ENCODE measurements at places on chromosomes 5 and 9.

DNA sequence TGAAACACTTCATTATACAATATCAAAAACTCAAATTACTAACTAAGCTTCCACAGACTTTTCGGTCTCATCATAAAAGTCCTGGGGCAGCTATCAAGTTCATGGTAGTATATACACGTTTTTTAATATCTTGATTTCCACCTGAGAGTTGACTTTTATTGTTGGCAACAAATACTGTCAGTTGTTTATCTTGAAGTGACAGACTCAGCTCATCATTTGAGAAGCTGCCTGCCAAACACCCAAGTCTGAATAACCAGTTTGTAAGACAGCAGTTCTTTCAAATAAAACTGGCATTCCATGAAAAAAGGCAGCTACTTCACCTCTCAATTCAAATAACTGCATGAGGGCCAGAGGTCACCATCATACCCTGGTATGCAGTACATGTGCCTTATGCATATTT is 30.6 kb downstream of the SPACA9 start:
- no peak overlapping the region for H3K4me3 ChIP-seq
- no peak overlapping the region for H3K27ac ChIP-seq
- no peaks in the 10 kb centered on the region for H3K27me3 ChIP-seq

DNA sequence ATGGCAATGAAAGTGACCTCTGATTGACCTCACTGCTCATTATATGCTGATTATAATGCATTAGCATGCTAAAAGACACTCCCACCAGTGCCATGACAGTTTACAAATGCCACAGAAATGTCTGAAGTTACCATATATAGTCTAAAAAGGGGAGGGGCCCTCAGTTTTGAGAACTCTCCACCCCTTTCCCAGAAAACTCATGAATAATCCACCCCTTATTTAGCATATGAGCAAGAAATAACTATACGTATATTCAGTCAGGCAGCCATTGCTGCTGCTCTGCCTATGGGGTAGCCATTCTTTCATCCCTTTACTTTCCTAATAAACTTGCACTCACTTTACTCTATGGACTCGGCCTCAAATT is 163.1 kb downstream of the ESM1 start:
- no peaks in the 10 kb centered on the region for H3K4me1 ChIP-seq
- no peak overlapping the region for H3K4me3 ChIP-seq
- H3K36me3 ChIP-seq = no peaks in the 10 kb centered on the region
- no peaks in the 10 kb centered on the region for H3K27me3 ChIP-seq
- no peak overlapping the region for H3K27ac ChIP-seq
- no peak for DNase-seq

GRCh38 chr9:70490478-70490877 is 76.0 kb upstream of the KLF9 start:
- peak; percentile 17 for DNase-seq
- H3K4me3 ChIP-seq = no peak overlapping the region
- no peak overlapping the region for H3K27ac ChIP-seq
- H3K36me3 ChIP-seq = no peaks in the 10 kb centered on the region
- no peaks in the 10 kb centered on the region for H3K27me3 ChIP-seq

GRCh38 chr5:66967826-66968262 is 228.8 kb downstream of the CD180 start:
- H3K27me3 ChIP-seq = no peaks in the 10 kb centered on the region
- no peak overlapping the region for H3K4me3 ChIP-seq
- no peak overlapping the region for H3K27ac ChIP-seq

DNA sequence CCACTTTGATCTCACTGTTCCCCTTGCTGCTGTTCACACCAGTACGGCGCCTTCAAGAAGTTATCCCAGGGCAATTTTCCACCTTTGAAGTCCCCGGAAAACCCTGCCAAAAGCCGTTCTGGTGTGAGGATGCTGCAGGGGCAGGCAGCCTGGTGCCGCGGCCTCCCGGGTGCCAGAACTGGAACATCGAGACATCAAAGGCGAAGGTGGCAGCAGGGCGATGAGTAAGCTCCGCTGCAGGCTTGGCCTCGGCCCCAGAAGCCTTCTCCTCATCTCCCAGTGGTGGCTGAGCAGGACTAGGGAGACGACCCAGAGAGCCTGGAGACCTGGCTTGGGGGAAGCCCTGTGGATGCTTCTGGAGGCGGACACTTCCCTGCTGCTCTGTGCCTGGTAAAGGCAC is 115.3 kb upstream of the MSX2 start:
- H3K27ac ChIP-seq = no peak overlapping the region
- H3K27me3 ChIP-seq = peaks cover 6% of the 10 kb centered on the region
- H3K36me3 ChIP-seq = no peaks in the 10 kb centered on the region
- no peak for DNase-seq
- H3K4me1 ChIP-seq = no peaks in the 10 kb centered on the region
- H3K4me3 ChIP-seq = no peak overlapping the region

DNA sequence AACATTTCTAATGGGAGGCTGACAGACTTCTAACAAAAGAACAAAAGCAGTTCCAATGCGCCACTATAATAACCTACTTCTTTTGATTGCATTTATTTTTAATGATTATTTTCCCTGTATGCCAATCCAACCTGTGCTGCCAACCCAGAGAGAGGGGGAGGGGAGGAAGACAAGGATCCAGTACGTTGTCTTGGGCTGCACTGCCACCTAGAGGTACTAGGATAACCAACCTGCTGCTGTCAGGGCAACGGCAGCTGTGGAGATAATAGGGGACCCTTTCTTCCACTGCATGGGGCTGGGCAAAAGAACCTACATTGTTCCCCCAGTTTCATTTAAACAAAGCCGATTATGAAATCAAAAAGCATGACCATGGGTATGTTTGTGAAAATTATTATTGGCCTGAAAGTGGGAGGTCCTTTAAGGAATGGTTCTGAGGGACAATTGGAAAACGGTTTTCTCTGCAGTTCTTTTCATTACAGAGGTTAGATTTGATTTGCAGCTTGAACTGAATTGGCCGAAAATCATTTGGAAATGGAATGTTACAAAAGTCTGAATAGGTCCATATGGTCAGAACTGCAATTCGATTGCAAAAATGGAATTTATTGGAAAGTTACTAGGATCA is 101.3 kb downstream of the RASEF start:
- DNase-seq = no peak
- H3K4me3 ChIP-seq = no peak overlapping the region
- H3K27ac ChIP-seq = no peak overlapping the region
- no peaks in the 10 kb centered on the region for H3K4me1 ChIP-seq
- no peaks in the 10 kb centered on the region for H3K36me3 ChIP-seq
- H3K27me3 ChIP-seq = no peaks in the 10 kb centered on the region

DNA sequence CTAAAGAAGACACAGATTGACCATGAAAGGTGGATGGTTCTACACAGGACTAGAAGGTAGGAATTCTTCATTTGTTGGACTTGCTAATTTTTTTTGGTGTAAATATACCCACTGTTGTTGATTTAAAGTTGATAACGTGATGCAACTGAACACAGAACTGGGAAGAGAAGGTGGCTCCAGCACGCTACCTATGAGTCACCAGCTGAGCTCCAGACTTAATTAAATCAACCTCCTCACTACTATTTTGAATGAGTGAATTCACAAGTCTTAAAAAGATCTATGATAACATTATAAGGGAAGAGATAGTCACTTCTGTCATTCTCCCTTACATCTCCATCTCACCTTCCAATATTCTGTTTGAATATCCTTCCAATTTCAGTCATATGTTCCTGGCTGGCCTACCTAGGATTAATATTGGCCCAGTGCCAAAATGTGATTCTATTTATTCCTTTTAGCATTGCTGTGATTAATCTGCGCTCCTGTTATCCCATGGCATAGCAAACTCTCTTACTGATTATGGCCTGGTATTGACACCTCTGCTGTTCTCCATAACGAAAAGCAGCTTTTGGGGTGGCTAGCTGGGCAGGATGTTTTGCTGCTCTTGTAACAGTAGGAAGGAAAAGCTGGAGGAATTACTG is 135.9 kb upstream of the CCDC152 start:
- no peak overlapping the region for H3K27ac ChIP-seq
- no peak overlapping the region for H3K4me3 ChIP-seq
- no peaks in the 10 kb centered on the region for H3K4me1 ChIP-seq
- H3K36me3 ChIP-seq = no peaks in the 10 kb centered on the region

GRCh38 chr5:82221020-82221419 is 57.1 kb downstream of the RPS23 start:
- no peaks in the 10 kb centered on the region for H3K36me3 ChIP-seq
- DNase-seq = no peak
- no peak overlapping the region for H3K27ac ChIP-seq
- no peaks in the 10 kb centered on the region for H3K27me3 ChIP-seq
- peaks cover 3% of the 10 kb centered on the region for H3K4me1 ChIP-seq

DNA sequence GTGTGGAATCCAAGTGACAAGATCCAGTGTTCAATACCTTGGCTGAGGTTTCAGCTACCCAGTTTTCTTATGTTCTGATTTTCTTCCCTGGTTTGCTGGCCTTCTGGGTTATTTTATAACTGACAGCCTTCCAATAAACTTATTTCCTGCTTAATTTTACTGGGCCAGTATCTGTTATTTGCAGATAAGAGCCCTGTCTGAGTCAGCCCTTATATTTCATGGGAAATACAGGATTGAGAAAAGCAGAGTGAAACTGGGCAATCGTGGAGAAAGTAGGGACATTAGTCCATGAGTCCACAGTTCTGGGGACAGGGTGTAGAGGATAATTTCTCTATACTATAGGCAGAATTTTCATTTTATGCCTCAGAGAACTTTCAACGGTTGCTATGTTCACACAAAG is 32.3 kb downstream of the TMEM167A start:
- no peaks in the 10 kb centered on the region for H3K27me3 ChIP-seq
- H3K27ac ChIP-seq = no peak overlapping the region
- H3K4me1 ChIP-seq = no peaks in the 10 kb centered on the region
- no peak for DNase-seq
- H3K4me3 ChIP-seq = no peak overlapping the region

DNA sequence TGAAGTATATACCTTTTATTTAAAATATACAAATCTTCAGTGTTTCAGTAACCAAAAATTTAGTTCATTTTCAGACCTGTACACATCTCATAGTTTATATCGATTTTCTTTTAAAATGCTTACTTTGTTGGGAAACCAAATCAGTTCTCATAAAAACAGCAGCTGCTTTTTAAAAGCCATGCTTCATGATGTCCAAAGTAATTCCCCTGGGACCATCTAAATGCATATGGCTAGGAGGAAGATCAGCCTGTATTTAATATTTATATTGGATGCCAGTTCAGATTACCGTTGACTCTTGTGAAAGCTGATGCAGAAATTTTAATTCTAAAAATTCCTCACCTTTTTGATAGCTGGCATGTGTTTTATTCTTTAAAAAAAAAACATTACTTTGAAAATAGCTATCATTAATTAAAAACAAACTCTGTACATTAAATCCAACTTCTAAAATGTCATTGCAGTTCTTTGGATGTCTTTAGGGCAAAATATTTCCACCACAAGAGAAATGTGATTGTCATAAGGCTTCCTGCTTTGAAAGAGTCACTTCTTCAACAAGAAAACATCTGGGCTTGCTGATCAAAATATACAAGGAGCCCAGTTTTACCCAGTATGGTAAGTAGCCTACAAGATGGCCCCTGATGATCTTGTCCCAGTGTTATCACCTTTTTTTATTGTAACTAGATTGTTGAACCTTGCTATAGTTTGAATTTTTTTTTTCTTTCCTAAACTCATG is 1242.9 kb upstream of the CDH6 start:
- H3K27me3 ChIP-seq = no peaks in the 10 kb centered on the region
- DNase-seq = no peak
- H3K36me3 ChIP-seq = no peaks in the 10 kb centered on the region
- H3K4me1 ChIP-seq = no peaks in the 10 kb centered on the region

DNA sequence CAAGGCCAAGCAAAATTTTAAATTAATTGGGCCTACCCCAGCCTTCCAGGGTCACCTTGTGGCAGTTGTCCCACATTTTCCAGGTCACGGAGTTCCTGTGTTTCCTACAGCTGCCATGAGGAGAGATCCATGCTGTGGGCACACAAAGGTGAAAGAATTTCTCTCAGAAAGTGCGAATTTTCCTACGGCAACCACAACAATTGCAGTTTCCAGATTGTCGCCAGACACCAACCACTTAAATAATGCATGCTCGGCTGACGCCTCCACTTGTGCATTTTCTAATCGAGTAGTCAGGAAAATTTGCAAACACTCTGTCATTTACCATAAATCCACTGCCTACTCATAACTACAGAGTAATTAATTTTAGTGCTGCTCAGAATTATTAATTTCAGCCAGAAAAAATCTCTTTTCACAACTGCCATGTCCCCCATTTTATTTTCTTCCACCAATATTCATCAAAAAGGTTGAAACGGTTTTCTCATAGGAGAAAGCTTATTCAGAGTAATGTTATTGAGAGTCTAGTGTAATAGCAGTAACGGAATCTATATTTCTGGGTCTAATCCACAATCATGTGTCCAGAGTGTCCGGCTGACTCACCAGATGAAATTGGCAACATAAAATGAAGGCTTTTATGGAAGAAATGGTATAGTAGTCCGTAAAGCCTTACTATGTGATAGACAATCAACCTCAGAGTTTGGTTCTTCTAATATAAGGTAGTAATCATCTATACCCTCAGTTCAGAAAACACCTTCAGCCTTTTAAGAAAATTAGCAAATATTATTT is 389.8 kb downstream of the NR2F1-AS1 start:
- H3K4me1 ChIP-seq = no peaks in the 10 kb centered on the region
- no peaks in the 10 kb centered on the region for H3K36me3 ChIP-seq
- H3K27me3 ChIP-seq = no peaks in the 10 kb centered on the region
